Activated CD8-positive, alpha-beta memory T cell treated with anti-CD3 and anti-CD28 coated beads, Interleukin-2, amount 10 ng/mL, durations not matched to agents 7 days and 5 days (primary cell): ENCODE measurements at places on chromosomes 13 and 19. TPM values are rescaled to one million over a fixed set of nuclear protein-coding genes. Genes with fewer than 3 reads are reported as not detected.

DNA sequence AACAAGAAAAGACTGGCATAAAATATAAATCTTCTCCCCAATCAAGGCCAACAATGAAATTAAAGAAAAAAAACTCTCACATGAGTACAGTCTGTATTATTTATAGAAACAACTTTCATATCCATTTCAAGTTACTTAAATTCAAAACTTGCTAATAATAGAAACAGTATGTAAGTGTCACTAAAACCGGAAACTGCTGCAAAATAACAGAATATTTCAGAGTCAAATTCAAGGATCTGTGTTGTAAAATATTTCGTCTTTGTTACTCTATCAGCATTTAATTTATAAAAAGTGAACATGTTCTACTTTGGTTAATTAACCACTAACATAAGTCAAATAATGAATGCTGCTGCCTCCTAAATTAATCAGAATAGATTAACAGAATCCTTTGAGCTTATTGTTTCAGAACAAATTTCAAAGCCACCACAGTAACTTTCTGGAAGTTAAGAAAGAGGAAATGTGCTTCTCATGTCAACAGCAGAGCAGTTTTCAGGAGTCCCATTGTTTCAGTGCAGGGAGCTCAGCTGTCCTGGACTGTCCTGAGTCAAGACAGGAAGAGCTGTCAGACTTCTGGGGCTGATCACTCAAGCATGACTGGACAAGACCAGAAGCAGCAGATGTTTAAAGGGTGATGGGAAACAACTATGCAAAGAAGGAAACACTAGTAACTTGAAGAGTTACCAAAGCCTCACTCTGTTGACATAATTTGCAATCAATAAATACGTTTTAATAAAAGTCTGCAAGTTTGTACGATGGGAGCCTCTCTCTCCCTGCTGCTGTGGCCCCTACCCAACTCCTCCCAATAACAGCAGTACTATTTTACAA, 76.9 kb downstream of the FOXO1 start:
- DNase-seq = no peak

GRIK5 gene
- total RNA-seq = 0.44 TPM

GRCh38 chr19:35556025-35556590, 7.3 kb downstream of the ATP4A start:
- no peak for DNase-seq

DNA sequence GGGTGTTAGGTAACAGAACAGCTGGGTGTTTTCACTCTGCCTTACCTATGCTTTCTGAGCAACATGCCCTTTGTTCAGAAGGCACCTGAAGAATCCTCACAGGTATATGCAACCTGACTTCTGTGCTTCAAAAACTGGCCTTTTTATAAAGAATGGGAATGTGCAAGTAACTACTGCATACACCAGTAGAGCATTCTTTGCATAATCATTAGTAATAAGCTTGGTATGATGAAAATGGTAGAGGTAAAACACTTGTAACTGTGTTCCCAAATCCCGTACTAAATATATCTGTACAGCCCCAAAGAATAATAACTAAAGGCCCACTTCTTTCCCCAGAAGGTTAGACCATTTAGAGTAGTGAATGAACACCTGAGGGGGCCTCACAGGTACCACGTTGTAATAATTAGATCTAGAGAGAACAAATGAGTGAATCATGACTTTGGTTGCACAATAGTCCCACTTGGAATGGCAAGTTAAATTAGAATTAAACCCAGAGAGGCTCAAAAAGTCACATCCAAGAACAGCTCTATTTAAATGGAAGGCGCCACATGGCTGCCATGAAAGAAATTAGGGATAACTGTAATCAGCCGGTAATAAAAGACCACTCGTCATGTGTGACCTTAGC, 413.9 kb downstream of the KLF12 start:
- no peak for DNase-seq

TPTE2 gene
- total RNA-seq = not detected

- DNase-seq = no peak
Measured at GRCh38 chr19:16207063-16207462, 9.4 kb downstream of the AP1M1 start.

DNA sequence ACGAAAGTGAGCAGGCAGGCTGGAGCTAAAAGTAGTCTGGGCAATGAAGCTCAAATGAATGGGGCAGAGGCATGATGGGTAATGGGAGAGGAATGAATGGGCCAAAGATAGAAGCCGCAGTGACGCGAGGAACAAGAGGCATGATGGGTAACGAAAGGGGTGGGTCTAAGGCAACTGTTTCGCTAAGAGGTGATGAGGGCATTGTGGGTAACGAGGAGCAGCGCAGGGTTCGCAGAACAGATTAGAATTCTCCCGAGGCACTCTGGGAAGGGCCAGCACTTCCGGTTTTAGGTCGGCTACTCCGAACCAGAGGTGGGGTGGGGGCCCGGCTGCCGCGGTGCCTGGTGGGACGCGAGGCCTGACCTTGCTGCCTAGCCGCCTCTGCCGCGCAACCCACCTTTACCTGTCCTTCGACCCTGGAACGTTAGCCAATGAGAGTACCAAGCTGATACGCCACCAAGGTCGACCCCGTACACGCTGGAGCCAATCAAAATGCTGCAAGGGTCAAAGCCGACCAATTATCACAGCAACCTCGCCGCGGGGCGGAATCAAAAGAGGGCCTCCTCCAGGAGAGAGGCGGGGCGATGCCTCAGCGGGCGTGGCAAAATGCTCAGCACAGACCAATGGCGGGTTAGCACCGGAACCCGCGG, 563 bp upstream of the TOMM40 start:
- DNase-seq = peak; percentile 100

RCBTB1 gene
- total RNA-seq = 18.1 TPM

DNA sequence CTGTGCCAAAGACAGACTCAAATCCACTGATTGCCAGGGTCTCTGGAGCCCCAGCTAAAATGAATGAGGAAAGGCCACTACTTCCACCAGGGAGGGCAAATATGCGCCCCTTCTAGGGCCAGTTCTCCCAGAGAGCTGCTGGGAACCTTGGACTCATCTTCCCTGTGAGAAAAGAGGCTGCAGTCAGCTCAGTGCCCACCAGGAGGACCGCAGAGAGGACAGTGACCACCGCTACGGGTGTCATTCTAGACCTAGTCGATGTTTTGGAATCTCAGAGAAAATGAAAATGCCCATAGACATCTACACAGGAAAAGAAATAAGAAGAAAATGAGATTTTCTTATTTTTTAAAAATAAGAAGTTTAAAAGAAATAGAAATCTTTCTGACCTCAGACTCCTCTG, 235.1 kb downstream of the UQCRFS1 start:
- DNase-seq = no peak

CACNG8 gene
- total RNA-seq = not detected

FUT6 gene
- total RNA-seq = not detected

- no peak for DNase-seq
Measured at GRCh38 chr19:10109528-10109927, 2.0 kb upstream of the P2RY11 start.

DZIP1 gene
- 0.26 TPM for total RNA-seq

RDH8 gene
- total RNA-seq = not detected
